ENCODE measurements at places on chromosomes 12 and 14. TPM values are rescaled to one million over a fixed set of nuclear protein-coding genes. Genes with fewer than 3 reads are reported as not detected.

DNA sequence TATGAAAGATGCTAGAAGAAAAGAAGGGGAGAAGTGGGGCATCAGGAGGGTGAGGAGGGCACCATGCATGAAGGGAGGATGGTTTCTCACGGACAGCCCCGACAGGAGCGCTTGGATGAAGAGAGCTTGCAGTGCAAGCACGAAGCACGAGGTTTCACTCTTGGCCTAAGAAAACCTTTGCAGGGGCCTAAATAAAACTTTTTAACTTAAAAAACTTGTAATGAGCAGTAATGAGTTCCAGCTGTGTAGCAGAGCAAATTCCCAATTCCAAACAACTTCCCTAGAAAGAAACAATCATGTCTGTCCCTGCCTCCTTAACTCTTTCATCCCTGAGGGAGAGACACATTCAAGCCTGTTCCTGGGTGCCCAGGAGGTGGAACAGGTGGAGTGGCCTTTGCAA, 119.5 kb downstream of the PAH start:
- no peak for DNase-seq

GRCh38 chr12:25025951-25026490, 77.1 kb upstream of the BCAT1 start:
- DNase-seq: no peak

GRCh38 chr14:104624939-104625338, 20.4 kb upstream of the TMEM179 start:
- DNase-seq: no peak

The RNU4-1 gene
- not detected for polyA plus RNA-seq

The OSGEP gene
- polyA plus RNA-seq: 55.0 TPM

DNA sequence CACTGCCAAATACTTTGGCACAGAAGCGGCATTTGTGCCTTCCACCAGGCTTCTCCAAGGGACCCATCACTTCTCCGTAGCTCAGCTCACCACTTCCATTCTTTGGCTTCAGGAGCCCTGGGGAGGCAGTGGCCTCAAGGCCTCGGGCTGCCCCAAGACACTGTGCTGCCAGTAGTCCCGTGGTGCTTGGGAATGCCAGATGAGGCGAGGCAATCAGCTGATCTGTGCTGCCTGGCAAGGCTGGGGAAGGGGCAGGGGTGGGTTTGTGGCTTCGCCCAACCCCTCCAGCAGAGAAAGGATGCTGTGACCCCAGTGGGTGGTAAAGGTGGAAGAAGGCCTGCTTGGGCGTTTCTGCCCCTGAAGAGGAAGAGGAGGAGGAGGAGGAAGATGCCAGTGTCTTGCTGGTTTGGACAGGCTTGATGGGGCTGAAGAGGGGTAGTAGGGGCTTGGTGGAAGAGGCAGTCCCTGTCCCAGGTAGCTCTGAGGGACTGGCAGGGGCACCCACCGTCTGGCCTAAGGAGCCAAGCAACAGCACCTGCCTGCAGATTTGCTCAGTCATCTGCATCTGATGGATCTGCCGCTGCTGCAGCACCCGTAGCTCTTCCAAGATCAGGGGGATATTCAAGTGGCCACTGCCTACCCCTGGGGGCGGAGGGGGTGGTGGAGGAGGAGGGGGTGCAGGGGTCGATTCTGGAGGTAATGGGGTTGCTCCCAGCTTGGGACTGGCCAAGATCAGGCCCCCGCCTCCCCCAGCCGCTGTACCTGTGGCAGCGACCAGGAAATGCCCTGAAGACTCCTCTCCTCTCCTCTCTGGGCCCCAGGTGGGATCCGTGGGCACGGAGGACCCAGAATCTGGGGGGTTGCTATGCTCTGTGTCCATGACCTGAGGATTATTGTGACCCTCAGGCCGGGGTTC, 1.3 kb downstream of the SALL2 start:
- no peak for DNase-seq

- no peak for DNase-seq
Observed at GRCh38 chr12:131217024-131217586, 263.4 kb downstream of the ADGRD1 start.

DNA sequence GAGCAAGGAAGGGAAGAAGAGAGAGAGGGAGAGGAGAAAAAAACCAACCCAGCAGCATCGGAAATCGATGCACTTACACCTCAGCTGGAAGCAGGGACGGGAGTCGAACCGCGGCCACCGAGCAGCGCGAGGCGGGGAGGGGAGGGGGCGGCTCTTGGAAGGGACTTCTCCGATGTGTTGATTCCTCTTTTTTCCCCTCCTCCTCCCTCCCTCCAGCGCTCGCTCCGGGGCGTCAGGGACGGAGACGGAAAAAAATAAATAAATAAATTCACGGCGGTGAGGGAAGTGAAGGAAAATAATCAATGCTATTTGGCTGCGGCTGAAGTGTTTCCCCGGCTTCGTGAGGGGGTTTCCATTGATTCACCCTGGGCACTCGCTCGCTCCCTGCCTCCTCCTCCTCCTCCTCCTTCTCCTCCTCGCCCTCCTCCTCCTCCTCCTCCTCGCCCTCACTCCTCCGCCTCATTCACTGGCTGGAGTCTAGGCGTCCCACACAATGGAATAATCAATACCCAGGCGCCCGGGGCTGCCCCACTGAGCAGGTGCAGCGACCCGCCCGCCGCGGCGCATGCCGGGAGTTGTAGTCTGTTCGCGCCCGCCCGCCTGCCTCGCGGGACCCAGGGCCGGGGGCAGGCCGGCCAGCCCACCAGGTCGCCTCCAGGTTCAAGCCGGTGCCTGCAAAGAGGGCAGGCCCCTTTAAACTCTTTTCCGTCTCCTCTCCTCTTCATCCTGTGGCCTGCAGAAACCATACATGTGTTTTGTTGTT, at the start of gene ZFHX2:
TSS of gene ZFHX2 (minus strand) at position 500 of the 763 bp plus-strand sequence. CDS start 16,440 bp downstream, outside the sequence.
- no peak for DNase-seq

DNA sequence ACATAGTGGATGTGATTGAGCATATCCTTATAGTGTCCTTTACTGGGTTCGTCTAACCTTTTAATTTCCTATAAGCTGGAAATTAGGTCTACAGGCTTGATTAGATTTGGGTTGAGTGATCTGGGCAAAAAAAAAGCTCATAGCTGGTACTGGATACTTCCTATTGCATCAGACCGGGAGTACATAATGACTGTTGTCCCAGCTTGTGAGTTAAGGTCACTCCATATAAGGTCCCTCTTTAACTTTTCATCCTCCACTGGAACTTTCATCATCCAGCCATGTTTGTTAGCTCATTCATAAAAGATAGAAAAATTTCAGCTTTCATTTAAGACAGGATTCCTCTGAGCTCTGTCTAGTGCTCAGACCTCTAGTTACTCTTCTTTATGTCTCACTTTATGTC, 80.8 kb downstream of the C14orf132 start:
- no peak for DNase-seq
